AG09319 (cell line): ENCODE measurements at places on chromosomes 12 and 14.
A peak's percentile ranks its signal among the peaks of the same experiment; 100 is the strongest.

DNA sequence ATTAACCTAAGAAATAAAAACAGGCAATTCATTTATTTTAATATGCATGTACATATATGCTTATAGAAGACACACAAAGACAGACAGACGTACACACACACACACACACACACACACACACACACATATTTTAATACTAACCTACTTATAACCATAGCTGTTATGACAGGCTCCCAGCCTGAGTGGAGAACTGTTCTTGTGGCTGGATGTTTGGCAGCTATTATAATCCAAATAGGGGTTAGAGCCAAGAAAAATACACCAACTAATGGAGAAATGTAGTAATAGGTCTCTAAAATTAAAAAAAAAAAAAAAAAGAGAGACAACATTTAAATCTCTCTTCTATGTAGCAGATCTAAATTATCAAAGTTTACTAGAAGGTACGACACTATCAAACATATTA, 91.8 kb downstream of the SLC41A2 start:
- DNase-seq, result peak; percentile 32

DNA sequence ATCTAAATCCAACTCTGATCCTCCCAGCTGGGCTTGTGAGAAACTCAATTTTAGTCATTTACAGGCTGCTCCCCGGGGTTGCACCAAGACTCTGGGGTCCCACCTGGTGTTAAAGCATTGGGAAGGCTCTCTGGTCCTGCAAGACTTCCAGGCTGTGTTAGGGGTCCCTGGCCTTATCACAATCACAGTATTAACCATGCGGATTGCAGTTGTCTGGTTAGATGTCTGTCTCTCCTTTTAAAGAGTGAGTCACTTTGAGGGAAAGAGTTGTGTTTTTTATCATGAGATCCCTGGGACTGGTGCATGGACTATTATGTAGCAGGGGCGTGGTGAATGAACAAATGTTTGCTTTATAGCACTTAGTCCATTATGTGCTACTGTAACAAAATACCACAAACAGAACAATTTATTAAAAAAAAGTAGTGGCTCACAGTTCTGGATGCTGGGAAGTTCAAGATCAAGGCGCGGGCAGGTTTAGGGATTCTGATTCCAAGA, 531.4 kb downstream of the FUT8 start:
- DNase-seq, result no peak

DNA sequence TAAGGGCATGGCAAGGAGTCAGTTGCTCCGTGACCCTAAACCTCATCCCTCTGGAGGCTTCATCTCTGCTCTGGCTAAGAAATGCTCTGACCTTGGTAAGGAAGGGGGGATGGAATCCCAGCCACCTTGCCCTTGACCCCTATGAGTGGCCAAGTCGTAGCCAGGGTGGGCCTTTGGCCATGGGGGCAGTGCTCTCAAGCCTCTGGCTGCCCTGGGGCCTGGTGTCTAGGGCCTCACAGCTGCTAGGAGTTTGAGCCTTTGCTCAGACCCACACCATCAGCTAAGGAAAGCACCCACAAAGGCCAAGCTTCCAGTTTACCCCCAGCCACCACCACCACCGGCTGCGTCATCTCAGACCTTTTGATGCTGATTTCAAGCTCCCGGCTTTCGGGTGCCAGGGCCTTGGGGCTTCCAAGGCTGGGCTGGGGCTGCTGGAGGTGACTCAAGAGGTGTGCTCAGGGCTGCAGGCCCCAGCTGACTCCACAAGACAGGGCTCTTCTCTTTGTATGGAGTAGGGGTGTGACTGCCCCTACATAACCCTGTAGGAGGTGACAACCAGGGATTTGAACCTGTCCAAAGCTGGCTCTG, 3.7 kb downstream of the ASB2 start:
- DNase-seq, result no peak

DNA sequence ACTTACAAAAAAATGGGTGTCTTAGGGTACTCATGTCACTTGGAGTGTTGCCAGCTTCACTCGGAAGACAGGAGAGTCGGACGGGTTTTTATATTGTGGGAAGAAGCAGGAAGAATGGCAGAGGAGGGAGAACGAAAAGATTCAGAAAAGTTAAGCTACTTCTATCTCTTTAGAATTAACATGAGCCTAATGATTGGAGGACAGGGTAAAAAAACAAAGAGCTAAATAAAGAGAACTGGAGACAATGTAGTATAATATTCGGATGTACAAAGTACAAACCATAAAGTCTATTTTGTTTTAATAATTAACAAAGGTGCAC, 43.9 kb downstream of the EFCAB11 start:
- DNase-seq, result no peak

DNA sequence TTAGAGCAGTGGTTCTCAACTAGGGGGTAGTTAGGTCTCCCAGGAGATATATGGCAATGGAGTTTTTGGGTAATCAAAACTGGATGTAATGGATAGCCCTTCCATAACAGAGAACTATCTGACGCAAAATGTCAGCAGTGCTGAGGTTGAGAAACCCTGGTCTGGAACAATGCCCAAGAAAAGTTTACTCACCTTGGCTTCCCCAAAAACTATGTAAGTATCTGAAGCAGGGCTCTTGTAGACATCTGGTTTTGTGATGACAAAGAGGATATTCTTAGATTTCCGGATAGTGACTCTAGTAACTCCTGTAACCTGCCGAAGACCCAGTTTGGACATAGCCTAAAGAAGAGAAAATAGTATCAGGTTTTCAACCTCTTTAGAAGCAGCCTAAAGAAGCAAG, 11.8 kb downstream of the NACA start:
- no peak for DNase-seq

- DNase-seq, result no peak
These were observed 495.1 kb upstream of the CCDC196 start for GRCh38 chr14:65991104-65991503.

DNA sequence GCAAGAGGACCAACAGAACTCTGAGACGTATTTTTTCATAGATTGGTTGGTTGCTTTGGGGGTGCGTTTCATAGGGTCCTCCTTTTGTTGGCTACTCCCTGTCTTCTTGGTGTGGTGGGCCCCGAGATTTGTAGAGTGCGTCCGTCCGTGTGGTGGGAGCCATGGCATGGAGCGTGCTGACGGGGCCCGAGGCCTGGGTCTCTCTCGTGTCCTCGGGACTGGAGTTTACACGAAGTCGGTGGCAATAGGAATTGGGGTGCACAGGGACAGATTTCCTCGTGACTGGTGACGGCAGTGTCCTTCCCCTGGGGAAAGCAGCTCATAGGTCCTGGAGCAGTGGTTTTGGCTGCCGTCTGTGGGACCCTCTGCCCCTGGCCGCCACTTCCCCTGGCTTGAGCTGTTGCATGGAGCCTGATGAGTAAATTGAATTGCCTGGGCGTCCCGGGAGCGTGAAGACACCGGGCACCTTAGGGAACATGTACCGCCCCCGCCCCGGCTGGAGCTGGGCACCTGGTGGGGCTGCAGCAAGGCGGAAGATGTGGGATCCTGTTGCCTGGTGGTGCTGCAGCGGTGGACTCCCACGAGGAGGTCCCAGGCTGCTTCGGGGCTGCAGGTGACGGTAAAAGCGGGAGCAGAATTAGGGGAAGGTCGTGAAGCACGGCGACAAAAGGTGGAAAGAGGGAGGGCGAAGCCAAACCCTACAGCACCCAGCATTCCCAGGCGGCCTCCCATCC, 153.7 kb upstream of the ALG10B start:
- no peak for DNase-seq

GRCh38 chr12:70648831-70649230, 11.6 kb upstream of the PTPRB start:
- no peak for DNase-seq

- no peak for DNase-seq
These were observed 17.0 kb upstream of the DICER1 start for GRCh38 chr14:95174184-95174792.

- DNase-seq, result no peak
These were observed 176.7 kb downstream of the PTPN11 start for GRCh38 chr12:112595410-112595809.

DNA sequence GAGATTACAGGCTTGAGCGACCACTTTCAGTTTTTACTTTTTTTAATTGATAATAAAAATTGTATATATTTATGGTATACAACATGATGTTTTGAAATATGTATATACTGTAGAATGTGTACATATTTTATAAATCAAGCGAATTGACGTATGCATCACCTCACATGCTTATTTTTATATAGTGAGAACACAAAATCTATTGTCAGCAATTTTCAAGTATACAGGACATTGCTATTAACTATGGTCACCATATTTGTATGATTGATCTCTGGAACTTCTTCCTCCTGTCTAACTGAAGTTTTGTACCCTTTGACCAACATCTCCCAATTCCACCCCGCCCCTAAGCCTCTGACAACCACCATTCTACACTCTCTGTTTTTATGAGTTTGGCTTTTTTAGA, 56.3 kb upstream of the KICS2 start:
- DNase-seq, result no peak

DNA sequence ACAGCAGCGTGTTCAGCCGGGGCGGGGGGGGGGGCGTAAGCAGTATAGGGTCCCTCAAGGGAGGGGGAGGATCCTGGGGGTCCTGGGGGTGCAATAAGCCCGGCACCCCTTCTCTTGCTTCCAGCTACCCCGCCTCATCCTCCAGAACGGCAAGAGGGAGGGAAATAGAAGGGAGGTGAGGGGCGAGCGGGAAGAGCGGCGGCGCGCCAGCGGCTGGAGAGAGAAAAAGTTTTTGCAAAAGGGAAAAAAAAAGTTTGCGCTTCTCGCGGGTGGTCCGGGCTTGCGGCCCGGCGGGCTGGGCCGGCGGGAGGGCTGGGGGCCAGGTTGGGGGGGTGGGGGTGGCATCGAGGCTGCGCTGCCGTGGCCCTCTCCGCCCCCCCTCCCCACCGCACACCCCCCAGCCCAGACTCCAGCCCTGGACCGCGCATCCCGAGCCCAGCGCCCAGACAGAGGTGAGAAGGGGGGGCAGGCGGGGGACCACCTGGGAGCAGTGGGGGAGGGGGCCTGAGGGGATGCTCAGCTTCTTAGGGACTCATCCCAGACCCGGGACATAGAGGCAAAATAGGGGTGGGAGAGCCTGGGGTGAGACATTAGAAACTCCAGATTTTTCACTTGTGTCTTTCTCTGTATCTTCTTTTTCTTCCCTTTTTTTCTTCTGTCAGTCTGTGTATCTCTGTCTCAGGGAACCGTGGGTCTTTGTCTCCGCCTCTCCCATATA, at the start of gene GLI1:
GLI1 (plus strand) TSS at position 36 of the 718 bp plus-strand sequence. CDS start 3,907 bp downstream, outside the sequence.
- DNase-seq, result peak; percentile 39

DNA sequence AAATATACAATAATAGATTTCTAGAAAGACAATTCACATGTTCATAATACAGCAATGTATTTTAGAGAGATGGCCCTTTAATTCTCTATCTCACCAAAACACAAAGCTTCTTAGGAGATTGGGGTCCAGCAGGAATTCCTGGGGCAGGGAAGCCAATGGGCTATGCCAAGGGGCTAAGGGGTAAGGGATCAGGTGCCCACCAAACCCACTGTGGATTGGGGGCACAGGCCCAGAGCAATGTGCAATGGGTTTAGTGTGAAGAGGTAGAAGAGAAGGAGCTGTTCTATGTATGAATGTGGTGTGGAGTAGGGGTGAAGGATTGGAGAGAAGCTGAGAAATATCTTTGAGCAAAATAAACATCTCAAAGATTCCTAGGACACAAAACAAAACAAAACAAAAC, 2.6 kb downstream of the HOXC13 start:
- no peak for DNase-seq

DNA sequence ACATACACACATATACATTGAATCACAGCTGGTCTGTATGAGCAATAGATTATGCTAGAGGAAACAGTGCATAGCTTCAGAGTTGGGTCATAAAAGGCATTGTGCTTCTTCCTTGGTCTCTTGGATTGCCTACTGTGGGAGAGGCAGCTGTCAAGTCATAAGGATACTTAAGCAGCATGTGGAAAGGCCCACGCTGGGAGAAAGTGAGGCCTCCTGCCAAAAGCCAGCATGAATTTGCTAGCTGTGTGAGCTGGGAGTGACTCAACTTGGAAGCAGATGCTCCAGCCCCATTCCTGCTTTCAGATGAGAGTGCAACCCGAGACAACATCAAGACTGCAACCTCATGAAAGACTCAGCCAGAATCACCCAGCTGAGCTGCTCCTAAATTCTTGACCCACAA, 311.9 kb upstream of the TBX3 start:
- DNase-seq, result no peak

GRCh38 chr14:68214431-68214830, 394.9 kb downstream of the RAD51B start:
- DNase-seq, result no peak

DNA sequence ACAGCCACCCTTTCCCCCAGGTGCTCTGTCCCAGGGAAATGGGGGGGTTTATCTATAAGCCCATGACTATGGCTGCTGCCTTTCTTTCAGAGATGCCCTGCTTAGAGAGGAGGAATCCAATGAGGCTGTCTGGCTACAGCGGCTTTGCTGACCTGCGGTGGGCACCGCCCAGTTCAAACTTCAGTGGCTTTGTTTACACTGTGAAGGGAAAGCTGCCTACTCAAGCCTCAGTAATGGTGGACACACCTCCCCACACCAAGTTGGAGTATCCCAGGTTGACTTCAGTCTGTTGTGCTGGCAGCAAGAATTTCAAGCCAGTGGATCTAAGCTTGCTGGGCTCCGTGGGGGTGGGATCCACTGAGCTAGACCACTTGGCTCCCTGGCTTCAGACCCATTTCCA, 869.2 kb downstream of the SLC6A15 start:
- DNase-seq, result no peak

- DNase-seq, result no peak
These were observed 332.5 kb downstream of the CCER1 start for GRCh38 chr12:90622431-90622830.

GRCh38 chr12:132228476-132229192, 84.4 kb downstream of the NOC4L start:
- DNase-seq, result no peak

GRCh38 chr14:61542848-61543790, 152.2 kb upstream of the HIF1A start:
- no peak for DNase-seq

DNA sequence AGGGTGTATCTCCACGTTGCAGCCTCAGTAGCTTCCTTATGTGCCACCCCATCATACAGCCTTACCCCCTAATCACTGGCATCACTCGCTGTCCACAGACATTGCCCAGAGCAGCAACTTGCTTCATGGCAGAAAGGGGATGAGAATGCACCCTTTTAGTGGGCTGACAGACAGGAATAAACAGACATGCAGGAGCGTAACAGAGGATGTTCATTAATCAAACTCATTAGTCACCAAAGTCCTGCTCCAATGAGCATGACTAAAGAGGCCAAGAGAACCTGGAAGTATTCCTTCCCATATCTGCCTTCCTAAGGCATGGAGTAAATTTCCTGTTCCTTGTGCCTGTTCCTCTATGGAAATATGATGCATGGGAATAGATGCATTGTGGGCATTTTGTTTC, 197.0 kb downstream of the PHLDA1 start:
- no peak for DNase-seq

GRCh38 chr14:50360851-50361250, 35.8 kb downstream of the CDKL1 start:
- DNase-seq, result no peak

- no peak for DNase-seq
These were observed 16.7 kb downstream of the ARG2 start for GRCh38 chr14:67636361-67636919.

DNA sequence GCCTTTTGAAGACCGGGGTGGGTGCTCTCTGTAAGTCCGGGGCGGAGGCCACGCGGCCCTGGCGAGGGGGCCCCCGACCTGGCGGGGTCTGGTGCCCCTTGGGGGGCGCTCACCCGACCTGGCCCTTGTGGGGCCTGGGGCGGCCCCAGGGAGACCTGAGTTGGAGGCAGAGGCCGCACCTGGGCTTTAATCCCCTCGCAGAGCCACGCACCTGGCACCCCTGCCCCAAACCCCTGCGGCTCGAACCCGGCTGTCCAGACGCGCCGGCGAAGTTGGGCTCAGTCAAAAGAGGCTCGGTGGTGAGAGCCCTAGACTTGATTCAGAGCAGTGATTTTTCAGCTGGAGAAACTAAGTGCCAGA, 267 bp downstream of the CFAP251 start:
- DNase-seq, result no peak
